ENCODE measurements at places on chromosomes 4 and X. TPM values are rescaled to one million over a fixed set of nuclear protein-coding genes. Genes with fewer than 3 reads are reported as not detected.

Gene LUZP4
- not detected for total RNA-seq

Gene FATE1
- total RNA-seq: not detected

Gene OTUD6A
- not detected for total RNA-seq

Gene SAGE1
- not detected for total RNA-seq

Gene SYTL5
- 6.3 TPM for total RNA-seq

Gene GAGE12E
- not detected for total RNA-seq

Gene GASK1B
- total RNA-seq: 556 TPM

Gene FAM47A
- total RNA-seq: not detected

Gene SPANXC
- total RNA-seq: not detected

Gene APELA
- not detected for total RNA-seq

Gene TBC1D9
- total RNA-seq: 12.5 TPM

Gene FGF2
- total RNA-seq: 1.6 TPM

Gene AWAT2
- total RNA-seq: not detected

Gene S100P
- not detected for total RNA-seq

Gene UGT2A1
- not detected for total RNA-seq

Gene USP17L26
- total RNA-seq: not detected

GRCh38 chr4:73443224-73443623, 7.2 kb downstream of the AFP start:
- no peaks in the 10 kb centered on the region for H3K4me1 ChIP-seq
- H3K36me3 ChIP-seq: no peaks in the 10 kb centered on the region
- DNase-seq: no peak
- H3K27me3 ChIP-seq: no peaks in the 10 kb centered on the region
- no peak overlapping the region for H3K27ac ChIP-seq

DNA sequence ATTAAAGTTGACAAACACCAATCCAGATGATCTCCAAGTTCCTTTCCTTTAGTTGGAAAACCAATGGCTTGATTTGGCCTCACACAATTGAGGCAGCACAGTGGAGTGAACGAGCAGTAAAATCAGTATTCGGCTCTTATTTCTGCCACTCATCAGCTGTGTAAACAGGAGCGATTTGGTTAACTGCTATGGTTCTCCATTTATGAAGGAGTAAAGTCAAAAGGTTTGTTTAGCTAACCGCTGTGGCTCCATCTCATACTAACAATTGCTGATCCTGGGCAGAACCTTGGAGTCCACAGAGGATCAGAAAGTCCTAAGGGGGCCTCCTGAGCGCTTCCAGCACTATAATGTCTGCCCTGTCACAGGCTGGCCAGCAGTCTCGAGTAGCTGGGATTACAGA, 54.5 kb upstream of the EXOC1L start:
- DNase-seq: no peak
- H3K27me3 ChIP-seq: no peaks in the 10 kb centered on the region
- no peaks in the 10 kb centered on the region for H3K4me1 ChIP-seq

DNA sequence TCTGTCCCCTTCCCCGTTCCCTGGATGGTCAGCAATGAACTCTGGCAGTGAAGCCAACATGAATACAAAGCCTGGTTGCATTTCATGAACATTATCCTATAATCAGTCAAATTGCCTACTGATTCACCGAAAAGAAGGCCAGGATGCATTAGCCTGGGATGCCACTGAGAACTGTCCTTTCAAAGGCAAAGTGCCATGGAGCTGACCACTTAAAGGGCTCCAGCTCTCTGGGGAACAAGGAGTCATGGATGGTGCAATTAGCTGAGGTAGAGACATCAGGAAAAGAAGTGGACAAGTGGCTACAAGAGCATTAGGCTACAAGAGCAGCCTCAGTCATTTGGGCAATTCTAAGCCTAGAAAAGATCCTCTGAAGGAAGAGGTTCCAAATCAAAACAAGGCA, 69.0 kb downstream of the PARM1 start:
- no peak overlapping the region for H3K27ac ChIP-seq
- H3K4me1 ChIP-seq: no peaks in the 10 kb centered on the region
- DNase-seq: no peak

DNA sequence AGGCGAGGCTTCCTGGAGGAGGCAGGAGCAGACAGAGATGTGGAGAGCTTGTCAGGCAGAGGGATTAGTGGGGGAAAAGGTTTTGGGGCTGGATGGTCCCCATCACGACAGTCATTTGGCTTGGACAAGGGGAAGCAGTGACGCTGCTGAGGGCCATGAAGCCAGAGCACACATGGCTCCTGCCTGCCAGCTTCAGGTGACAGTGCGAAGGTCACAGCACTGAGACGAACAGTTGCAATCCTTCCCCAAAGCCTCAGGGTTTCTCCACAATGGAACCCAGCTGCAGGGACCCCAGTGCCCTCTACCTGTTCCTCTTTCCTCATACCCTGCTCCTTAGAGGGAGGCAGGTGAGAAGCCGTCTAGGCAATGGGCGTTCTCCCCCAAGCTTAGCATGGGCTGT, 110.3 kb downstream of the DRD5 start:
- H3K4me1 ChIP-seq: no peaks in the 10 kb centered on the region
- H3K36me3 ChIP-seq: no peaks in the 10 kb centered on the region
- H3K27me3 ChIP-seq: no peaks in the 10 kb centered on the region
- DNase-seq: no peak
- H3K27ac ChIP-seq: no peak overlapping the region

DNA sequence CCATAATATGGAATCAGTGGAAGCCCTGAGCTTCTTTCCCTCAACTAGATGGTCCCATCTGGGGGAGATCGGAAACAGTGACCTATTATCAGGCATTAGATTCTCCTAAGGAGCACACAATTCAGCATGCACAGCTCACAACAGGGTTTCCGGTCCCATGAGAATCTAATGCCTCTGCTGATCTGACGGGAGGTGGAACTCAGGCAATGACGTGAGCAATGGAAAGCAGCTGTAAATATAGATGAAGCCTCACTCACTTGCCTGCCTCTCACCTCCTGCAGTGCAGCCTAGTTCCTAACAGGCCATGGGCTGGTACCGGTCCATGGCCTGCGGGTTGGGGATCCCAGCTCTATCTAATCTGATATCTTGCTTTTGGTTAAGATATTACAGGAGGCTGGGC, 88.9 kb downstream of the COX7B2 start:
- DNase-seq: no peak
- no peak overlapping the region for H3K27ac ChIP-seq
- no peak overlapping the region for H3K4me3 ChIP-seq
- no peaks in the 10 kb centered on the region for H3K27me3 ChIP-seq
- H3K4me1 ChIP-seq: no peaks in the 10 kb centered on the region
- H3K36me3 ChIP-seq: no peaks in the 10 kb centered on the region

- H3K27me3 ChIP-seq: no peaks in the 10 kb centered on the region
- no peak for DNase-seq
- H3K4me3 ChIP-seq: no peak overlapping the region
- no peak overlapping the region for H3K27ac ChIP-seq
- H3K4me1 ChIP-seq: no peaks in the 10 kb centered on the region
- peaks cover 3% of the 10 kb centered on the region for H3K36me3 ChIP-seq
These were observed 168.0 kb upstream of the PACRGL start for GRCh38 chr4:20532116-20532790.

DNA sequence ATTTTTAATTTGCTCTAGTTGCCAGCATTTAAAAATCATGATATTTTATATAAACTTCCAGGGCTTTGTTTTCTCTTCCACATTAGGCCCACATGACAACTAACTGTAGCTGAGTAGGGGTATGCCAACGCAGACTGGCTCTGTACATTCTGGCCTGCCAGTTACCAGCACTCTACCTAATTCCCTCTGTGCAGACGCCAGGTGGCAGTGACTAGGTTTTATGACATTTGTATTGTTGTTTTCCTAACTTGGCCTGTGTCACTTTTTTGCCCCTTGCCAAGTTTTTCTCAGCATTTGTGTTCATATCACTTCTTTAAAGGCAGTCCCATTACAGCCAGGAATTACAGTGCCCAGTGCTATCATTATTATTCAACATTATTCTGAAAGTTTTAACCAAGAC, 347.5 kb downstream of the NKX6-1 start:
- H3K4me3 ChIP-seq: no peak overlapping the region
- H3K4me1 ChIP-seq: no peaks in the 10 kb centered on the region
- no peaks in the 10 kb centered on the region for H3K27me3 ChIP-seq
- DNase-seq: no peak
- no peaks in the 10 kb centered on the region for H3K36me3 ChIP-seq

DNA sequence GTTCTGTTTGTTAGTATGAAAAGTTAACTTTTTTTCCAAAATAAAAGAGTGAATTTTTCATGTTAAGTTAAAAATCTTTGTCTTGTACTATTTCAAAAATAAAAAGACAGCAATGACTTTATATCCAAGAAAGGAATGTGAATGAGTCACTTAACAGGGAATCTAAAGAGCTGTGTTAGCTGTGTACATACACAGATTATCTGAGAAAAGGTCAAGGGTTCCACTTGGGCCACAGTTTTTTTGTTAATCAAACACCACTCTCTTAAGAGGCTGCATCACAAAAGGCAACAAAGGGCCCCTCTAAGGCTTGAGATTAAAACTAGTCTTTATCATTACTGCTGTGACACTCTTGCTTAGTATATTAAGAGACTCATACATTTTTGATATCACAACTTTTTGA, 82.1 kb downstream of the FIP1L1 start:
- H3K4me3 ChIP-seq: no peak overlapping the region
- no peaks in the 10 kb centered on the region for H3K27me3 ChIP-seq
- no peak overlapping the region for H3K27ac ChIP-seq
- no peaks in the 10 kb centered on the region for H3K36me3 ChIP-seq
- no peaks in the 10 kb centered on the region for H3K4me1 ChIP-seq

DNA sequence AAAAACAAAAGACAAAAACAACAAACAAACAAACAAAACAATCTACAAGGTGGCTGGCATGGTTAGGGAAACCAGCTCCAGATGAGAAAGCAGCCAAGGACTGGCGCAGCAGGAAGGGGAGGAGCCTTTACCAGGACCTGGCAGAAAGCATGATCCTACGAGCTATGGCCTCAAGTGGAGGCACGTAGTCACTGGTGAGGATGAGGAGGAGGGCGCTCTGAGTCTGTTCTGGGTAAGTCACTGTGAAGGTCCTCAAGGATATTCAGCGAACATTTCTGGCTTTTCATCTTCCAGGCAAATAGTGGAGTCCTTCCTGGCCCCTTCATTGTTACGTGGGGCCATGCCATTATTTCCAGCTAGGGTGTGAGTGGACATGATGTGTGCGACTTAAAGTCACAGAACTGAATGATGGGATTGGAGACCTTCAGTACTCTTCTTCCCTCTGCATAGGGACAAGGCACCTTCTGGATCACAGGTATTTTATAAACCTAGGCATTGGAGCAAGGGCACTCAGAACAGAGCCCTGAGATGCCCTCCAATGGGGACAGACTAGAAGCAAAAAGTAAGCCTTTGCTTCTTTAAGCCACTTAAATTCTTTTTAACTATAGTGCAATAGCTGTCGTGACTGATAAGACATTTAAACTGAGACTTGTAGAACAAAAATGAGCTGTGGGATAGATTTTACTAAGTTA, 771.3 kb downstream of the RAB28 start:
- H3K27me3 ChIP-seq: no peaks in the 10 kb centered on the region
- H3K4me1 ChIP-seq: no peaks in the 10 kb centered on the region
- no peaks in the 10 kb centered on the region for H3K36me3 ChIP-seq

DNA sequence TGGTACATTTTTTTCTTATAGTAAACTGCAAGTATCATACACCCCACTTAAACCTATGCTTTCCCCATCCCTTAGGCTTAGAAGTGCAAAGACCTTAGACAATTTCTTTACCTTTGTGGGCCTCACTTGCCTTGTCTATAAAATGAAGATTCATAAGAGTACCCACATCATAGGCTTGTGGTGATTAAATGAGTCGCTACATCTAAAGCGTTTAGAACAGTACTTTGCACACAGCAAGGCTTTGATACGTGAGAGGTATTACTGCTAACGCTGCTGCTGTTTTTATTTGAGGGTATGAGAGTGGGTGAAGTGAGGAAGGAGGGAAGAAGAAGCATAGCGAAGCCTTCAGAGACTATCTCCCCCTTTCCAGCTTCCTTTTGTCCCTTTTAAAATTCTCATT, 87.8 kb upstream of the RPS6KA3 start:
- H3K27me3 ChIP-seq: peaks cover 12% of the 10 kb centered on the region
- no peaks in the 10 kb centered on the region for H3K4me1 ChIP-seq
- H3K27ac ChIP-seq: no peak overlapping the region
- H3K36me3 ChIP-seq: no peaks in the 10 kb centered on the region
- no peak overlapping the region for H3K4me3 ChIP-seq

DNA sequence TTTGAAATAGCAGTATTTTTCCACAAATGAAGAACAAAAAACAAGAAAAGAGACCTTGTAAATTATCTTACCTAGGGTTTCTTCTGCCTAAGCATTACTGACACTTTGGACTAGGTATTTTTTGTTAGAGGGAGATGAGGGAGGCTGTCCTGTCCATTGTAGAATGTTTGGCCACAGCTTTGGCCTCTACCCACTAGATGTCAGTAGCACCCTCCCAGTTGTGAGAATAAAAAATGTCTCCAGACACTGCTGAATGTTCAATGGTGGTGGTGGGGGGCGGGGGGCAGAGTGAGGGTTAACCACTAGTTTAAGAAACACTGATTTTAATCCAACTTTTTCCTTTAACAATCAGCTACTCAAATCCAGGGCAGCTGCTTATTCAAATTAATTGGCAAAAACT, 25.8 kb downstream of the OTUD4 start:
- no peaks in the 10 kb centered on the region for H3K27me3 ChIP-seq
- H3K27ac ChIP-seq: no peak overlapping the region
- no peak overlapping the region for H3K4me3 ChIP-seq
- peaks cover 11% of the 10 kb centered on the region for H3K4me1 ChIP-seq
- no peaks in the 10 kb centered on the region for H3K36me3 ChIP-seq
- no peak for DNase-seq

- H3K4me1 ChIP-seq: no peaks in the 10 kb centered on the region
- no peak overlapping the region for H3K27ac ChIP-seq
- H3K4me3 ChIP-seq: no peak overlapping the region
- H3K27me3 ChIP-seq: no peaks in the 10 kb centered on the region
These were observed 252.6 kb downstream of the ANKRD50 start for GRCh38 chr4:124459941-124460310.

DNA sequence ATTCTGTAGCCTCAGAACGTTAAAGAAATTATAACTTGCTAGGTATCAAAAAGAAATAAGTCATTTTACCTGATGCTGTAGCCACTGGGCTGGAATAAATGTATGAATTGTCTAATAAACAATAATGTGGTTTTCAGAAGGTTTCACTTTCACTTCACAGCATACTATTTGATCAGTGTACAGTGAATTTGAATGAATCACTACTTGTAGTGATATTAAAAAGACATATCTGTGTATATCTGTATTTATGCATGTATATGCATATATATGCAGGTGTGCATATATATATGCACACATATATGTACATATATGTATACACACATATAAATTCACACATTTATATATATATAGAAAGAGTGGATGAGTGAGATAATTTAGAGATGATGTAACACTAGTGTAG, 440.0 kb upstream of the PCDH10 start:
- H3K4me3 ChIP-seq: no peak overlapping the region
- no peaks in the 10 kb centered on the region for H3K27me3 ChIP-seq
- no peaks in the 10 kb centered on the region for H3K36me3 ChIP-seq
- no peak for DNase-seq

DNA sequence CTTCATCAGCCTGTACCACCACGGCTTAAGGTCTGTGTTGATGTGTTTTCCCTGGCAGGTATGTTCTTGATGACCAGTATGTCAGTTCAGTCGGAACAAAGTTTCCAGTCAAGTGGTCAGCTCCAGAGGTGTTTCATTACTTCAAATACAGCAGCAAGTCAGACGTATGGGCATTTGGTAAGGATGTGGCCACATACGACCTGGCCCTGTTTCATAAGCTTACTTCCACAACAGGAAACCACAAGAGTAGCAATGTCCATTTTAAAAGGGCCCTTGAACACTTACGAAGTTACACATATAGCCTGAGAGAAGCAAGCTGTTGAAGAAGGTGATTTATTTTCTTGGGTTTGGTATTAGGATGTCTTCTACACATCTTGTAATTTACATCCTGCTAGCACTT, 46.1 kb downstream of the BMX start:
- DNase-seq: no peak
- H3K27me3 ChIP-seq: peaks cover 9% of the 10 kb centered on the region
- no peak overlapping the region for H3K4me3 ChIP-seq
- no peaks in the 10 kb centered on the region for H3K36me3 ChIP-seq
- no peak overlapping the region for H3K27ac ChIP-seq

Data from adrenal gland (tissue), 19 donors.